ENCODE measurements at places on chromosomes 1 and 21.

GRCh38 chr1:6003568-6004411 lies 11.6 kb upstream of the NPHP4 start:
- no peak for DNase-seq

DNA sequence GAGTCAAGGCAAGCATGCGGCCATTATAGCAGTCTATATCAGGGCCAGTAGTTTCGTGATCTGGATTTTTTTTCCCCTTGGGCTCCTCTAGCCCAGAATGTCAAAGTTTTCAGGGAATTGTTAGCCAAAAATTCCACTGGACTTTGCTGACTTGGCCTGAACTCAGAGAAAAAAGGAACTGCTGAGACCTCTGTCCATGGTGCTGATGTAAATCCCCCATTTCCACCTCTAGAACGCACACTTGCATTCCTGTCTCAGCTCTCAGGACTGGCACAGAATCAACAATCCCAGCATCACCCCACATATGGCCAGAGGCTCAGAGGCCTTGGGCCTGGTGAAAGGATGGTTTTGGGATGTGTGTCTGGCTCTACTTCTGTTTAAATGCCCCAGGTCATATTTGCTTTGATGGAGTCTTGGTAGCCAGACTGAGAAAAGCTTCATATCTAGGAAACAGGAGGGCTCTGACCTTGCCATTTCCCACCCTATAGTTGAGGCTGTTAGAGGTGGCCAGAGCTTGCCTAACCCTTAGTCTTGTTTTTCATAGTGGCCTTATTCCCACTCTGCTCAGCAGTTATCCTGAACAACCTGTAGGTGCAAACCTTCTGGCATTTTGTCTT lies 16.9 kb upstream of the EFCAB14 start:
- DNase-seq: no peak

GRCh38 chr1:223358826-223359225 lies 5.2 kb downstream of the SUSD4 start:
- DNase-seq: no peak

DNA sequence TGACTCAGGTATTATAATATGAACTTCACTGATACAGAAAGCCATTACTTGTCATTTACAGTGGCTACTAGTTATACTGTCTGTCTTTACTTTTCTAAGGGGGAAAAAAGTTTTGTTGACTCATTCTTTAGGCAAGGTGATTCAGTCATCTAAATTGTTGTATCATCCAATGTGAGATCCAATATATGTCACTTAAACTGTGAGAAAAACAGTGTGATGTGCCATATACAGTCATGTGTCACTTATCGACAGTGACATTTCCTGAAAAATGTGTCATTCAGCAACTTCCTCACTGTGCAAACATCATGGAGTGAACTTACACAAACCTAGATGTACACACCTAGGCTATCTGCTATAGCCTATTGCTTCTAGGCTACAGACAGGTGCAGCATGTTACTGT lies 57.6 kb downstream of the KCNK2 start:
- no peak for DNase-seq

GRCh38 chr1:161887730-161888287 lies 121.7 kb downstream of the ATF6 start:
- DNase-seq: no peak

- no peak for DNase-seq
Observed at GRCh38 chr1:66248746-66249145, 285.2 kb upstream of the SGIP1 start.

DNA sequence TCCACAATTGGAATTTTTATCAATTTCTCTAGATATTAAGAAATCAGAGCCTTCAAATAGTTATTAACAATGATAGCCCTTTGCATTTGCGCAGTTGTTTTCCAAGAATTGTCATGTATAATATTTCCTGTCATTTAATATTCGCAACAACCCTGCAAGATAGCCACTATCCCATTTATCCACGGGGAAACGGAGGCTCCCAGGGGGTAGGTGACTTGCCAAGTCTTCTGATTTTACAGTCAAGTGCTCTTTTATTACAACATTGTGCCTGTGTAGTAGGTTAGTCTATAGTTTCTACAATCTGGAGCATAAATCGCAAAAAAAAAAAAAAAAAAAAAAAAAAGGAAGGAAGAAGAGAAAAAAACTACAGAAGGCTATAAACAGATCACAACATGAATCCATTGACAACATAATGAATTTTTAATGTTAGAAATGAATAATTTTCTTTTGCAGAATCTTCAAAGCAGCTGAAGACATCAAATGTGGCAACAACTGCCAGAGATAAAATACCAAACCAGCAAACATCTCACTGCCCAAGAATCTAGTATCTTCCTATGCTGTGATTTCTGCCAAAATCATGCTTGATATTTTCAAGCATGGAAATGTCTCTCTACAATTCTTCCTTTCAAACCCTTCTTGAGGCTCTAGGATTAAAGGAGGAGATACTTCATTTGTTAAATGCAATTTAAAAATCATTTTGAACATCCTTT lies 125.5 kb downstream of the PTPN14 start:
- no peak for DNase-seq

DNA sequence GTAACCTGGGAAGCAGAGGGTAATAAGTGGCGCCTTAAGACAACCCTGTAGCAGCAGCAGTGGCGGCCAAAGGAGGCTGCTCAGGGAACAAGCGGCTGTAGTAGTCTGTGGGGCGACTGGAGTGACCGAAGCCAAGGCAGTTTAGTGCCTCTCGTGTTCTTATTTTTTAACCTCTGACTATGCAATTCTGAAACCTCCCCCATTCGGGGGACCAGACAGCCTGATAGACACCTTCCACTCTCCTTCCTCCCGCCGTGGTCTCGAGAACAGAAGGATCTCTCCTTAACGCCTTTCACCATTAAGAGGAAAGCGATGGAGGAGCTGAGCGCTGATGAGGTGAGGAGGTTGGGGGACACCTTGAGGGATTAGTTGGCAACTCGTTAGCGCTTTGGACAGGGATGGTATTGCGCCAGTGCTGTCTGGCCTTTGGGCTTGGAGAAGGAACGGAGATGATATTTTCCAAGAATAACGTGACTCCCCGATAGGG lies 644 bp downstream of the UBE4B start:
- peak; percentile 16 for DNase-seq

- DNase-seq: no peak
Observed at GRCh38 chr1:155305881-155306391, 2.7 kb upstream of the FDPS start.

- DNase-seq: no peak
Observed at GRCh38 chr1:119254067-119254720, 113.7 kb upstream of the WARS2 start.

DNA sequence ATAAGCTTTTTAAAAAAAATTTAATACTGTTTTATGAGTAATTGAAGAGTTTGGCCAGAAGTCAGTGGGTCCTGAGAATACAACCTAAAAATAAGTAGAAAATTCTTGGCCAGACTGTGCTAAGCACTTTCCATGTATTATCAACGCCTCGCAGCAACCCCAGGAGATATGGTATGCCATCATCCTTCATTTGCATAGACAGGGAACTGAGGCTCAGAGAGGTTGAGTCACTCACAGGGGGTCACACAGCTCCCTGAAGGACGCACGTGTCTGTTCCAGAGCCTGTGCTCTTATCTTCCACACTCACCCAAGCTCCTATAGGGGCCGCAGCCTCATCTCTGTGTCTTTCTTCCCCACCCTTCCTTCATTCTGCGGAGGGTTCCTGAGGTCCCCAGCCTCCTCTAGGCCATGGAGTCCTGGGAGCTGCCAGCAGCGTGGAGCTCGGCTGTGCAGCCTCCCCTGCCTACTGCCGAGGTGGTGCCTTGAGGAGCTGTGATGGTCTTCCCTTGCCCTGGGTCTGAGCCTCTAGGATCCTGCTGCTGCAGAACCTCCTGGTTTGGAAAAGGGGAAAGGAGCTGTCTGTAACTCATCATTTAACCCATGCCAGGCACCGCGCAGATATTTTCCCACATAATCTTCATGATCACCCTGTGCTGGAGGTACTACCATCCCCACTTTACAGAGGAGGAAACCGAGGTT lies 30.3 kb upstream of the ECE1 start:
- no peak for DNase-seq

DNA sequence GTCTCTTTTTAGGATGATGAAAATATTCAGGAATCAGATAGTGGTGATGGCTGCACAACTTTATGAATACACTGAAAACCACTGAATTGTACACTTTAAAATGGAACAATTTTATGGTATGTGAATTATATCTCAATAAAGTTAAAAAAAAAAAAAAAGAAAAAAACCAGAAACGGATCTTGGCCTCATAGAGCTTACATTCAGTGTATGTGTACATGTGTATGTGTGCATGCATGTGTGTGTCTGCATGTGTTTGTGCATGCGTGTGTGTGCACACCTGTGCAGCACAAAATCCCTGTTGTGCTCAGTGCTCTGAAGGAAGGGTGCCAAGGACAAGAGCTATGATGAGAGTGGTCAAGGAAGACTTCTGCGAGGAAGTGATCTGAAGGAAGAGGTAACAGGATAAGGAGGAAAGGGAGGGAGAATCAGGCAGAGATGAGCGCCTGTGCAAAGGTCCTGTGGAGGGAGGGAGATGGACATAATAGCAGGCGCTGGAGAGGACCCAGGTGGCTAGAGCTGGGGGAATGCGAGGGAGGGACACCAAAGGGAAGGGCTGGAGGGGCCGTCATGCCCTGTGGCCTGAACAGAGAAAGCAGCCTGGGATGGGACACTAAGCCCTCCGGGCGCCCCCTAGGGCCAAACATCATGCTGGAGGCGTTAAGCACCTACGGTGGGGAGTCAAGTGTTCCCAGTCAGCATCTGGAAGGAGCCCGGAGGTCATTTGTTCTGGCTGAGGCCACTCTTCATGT lies 25.2 kb downstream of the NKAIN1 start:
- no peak for DNase-seq

- no peak for DNase-seq
Observed at GRCh38 chr1:62325081-62325480, 5.8 kb upstream of the KANK4 start.

DNA sequence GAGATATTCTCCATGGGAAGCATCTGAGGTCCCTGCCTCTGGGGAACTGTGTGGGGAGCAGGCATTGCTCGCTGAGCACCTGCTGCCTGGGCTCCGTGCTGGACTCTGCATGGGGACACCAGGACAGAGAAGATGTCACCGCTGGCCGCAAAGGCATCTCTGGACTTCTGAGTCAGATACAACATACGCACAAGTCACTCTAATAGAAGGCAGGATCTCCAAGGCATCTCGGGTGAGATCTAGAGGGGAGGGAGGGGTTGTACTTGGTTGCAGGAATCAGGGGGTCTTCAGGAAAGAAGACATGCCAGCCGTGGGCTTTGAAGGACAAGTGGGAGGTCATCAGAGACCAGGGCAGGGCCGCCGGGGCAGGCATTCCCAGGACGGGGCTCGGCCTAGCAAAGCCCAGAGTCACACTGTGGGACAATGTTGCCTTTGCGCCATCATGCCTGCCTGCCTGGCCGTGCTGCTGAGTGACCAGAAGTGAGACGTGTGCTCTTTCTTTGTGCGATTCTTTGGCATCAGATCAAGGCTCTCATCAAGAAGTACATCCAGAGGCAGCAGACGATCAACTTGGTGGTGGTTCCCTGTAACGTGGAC lies 28.3 kb downstream of the MX2 start:
- DNase-seq: no peak

GRCh38 chr1:201025571-201026002 lies 2.1 kb upstream of the KIF21B start:
- DNase-seq: peak; percentile 19

GRCh38 chr1:3779265-3779911 lies 6.8 kb downstream of the SMIM1 start:
- no peak for DNase-seq

DNA sequence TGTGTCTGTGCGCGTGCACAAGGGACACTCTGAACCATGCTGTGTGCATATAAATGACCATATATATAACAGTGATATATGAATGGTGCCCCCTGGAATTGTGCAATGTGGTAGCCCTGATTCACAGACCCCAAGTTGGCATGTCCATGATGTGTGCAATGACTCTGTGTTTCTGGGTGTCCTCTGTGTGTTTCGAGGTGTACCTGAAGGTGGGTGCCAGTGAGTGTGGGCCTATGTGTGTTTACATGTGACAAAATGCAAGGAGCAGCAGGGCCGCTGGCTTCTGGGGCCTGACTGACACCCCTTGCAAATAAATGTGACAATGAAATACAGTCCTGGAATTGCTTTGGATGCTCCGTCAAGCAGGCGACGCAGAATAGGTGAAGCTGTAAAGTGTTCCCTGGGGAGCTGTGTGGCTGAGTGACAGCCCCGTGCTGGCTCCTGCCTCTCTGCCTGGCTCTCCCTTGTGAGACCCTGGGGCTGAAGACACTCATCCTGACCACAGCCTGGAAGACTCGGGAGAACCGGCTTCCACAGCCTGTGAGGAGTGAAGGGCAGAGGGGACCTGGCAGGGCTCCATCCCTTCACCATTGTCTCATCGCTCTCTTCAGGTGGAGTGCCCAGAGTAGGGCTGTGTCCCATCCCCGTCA lies 38.2 kb upstream of the CSF3R start:
- no peak for DNase-seq

DNA sequence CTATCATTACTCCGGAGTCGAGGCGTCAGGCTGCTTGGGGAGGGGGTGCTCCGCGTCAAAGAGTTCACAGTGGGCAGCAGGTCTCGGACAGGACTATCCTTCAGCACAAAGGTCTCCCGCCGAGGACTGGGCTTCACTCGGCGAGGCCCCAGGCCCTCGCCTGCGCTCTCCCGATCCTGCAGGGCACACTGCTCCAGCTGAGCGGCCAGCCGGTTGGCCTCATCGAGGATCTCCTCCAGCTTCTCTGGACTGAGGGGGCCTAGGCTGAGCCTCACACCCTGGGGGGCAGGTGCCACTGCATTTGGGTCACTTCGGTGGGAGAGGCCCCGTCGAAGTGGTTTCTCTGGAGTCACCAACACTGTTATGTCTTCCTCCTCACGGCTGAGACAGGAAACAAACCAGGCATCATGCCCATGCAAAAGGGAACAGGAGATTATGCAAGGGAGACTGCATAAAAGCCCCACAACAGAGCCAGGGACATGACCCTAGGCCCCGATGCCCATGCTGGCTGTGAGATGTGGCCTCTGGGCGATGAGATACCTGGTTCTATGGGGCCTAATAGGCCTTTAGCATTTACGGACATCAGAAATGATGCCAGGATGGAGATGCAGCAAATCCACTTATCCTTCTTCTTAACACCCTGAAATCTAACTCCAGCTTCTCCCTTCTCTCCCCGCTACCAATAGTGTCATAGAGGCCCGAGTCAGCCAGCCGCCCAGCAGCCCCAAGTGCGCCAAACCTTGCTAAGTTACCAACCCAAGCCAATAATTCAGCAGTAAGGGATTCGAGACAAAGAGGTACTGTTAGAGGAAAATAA lies 1.1 kb downstream of the PSRC1 start:
- DNase-seq: peak; percentile 68

DNA sequence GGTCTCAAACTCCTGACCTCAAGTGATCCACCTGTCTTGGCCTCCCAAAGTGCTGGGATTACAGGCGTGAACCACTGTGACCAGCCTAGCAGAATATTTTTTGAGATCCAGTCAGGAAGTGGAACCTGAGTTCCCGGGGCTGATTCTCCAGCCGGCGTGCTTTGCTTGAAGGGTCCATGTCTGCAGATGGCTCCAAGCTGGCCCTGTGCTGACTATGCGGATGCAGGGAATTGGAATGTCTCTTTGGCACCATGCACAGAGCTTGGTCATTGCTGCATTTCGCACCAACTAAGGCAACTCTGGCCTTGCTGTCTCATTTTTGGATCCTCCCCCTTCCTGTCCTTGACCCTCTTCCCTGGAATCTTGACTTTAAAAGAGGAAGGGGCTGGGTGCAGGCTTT lies 28.1 kb downstream of the ARHGEF10L start:
- no peak for DNase-seq

GRCh38 chr1:161907265-161907664 lies 116.4 kb downstream of the OLFML2B start:
- DNase-seq: no peak
